Neuronal stem cell (in vitro differentiated cells): ENCODE measurements at places on chromosomes 4 and X.
A peak's percentile ranks its signal among the peaks of the same experiment; 100 is the strongest.

- no peak for DNase-seq
- H3K4me3 ChIP-seq, result no peak overlapping the region
- no peaks in the 10 kb centered on the region for H3K27me3 ChIP-seq
- H3K27ac ChIP-seq, result no peak overlapping the region
Measured at GRCh38 chr4:155657985-155658680, 8.5 kb upstream of the GUCY1A1 start.

- H3K36me3 ChIP-seq, result no peaks in the 10 kb centered on the region
- no peaks in the 10 kb centered on the region for H3K4me1 ChIP-seq
- no peak for DNase-seq
- no peak overlapping the region for H3K4me3 ChIP-seq
- no peaks in the 10 kb centered on the region for H3K27me3 ChIP-seq
- H3K27ac ChIP-seq, result no peak overlapping the region
Measured at GRCh38 chr4:113481820-113482219, 279.7 kb downstream of the CAMK2D start.

DNA sequence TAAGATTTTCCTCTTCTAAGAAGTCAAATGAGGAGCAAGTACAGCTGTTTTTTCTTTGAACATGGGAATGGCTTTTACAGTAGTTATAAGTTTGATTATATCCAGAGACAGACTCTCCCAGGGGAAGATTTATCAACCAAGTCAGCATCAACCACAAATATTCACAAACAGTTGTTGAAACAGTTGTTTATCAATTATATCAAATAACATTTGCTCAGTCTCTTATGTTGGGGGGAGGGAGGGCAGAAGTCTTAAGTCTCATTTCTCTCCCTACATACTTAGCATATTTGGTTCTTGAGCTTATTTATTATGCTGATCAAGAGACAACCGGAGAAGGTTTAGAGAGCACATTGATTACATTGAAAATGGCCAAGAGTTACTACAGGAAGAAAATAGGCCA is 110.1 kb downstream of the FBXO8 start:
- no peak overlapping the region for H3K27ac ChIP-seq
- DNase-seq, result no peak
- no peak overlapping the region for H3K4me3 ChIP-seq
- H3K27me3 ChIP-seq, result no peaks in the 10 kb centered on the region
- H3K36me3 ChIP-seq, result no peaks in the 10 kb centered on the region
- no peaks in the 10 kb centered on the region for H3K4me1 ChIP-seq

DNA sequence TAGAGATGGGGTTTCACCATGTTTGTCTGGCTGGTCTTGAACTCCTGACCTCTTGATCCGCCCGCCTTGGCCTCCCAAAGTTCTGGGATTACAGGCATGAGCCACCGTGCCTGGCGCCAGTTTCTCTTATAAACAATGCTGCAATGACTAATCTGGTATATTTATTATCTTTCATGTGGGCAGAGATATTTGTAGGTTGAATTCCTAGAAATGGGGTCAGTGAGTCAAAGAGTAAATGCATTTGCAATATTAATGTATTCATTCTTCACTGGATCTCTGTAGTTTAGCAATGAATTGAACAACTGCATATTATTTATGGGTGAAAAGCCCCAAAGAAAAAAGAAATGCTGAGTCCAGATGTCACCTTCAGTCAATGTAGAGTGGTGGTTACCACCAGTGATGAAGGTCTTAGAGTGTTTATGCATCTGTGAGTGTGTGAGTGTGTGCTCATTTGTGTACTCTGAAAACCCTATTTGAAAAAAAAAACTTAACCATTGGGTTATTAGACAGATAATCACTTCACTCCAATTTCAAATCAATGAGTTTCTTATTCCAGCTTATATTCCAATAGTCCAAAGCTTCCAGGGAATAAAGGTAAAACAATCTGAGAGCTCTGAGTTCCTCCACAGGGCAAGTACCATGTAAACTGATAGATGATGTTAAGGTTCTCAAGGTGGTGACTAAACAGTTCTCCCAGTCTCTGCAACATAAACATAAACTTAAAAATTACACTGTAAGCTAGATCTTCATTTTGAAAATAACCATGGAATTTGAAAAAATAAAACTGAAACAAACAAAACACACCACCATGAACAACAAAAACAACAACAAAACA is 22.6 kb upstream of the CD38 start:
- H3K4me3 ChIP-seq, result no peak overlapping the region
- DNase-seq, result no peak
- H3K27me3 ChIP-seq, result no peaks in the 10 kb centered on the region

- H3K4me3 ChIP-seq, result no peak overlapping the region
- no peaks in the 10 kb centered on the region for H3K4me1 ChIP-seq
- H3K27me3 ChIP-seq, result no peaks in the 10 kb centered on the region
- no peak for DNase-seq
- H3K27ac ChIP-seq, result no peak overlapping the region
Measured at GRCh38 chrX:8274170-8274569, 103.1 kb upstream of the VCX2 start.

GRCh38 chr4:115453416-115453815 is 340.0 kb upstream of the NDST4 start:
- no peak overlapping the region for H3K4me3 ChIP-seq
- H3K27me3 ChIP-seq, result no peaks in the 10 kb centered on the region
- no peak for DNase-seq
- H3K27ac ChIP-seq, result no peak overlapping the region
- H3K4me1 ChIP-seq, result no peaks in the 10 kb centered on the region

DNA sequence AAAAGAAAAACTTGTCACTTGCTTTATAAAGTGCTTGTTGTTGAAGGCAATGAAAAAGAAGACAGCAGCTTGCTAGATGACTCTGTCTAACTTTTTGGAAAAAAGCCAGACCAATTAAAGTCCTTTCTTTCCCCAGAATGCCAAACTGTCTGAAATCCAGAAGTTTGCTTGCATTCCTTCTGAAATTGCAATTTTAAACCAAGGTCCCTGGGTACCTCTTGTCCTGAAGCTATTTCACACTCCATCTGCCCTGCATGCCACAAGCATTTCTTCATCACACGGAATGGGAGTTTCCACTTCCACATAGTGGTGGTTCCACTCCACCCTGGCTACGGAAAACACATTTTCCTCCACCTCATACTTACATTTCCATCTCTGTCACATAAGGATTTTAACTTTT is 101.0 kb downstream of the PAPSS1 start:
- no peaks in the 10 kb centered on the region for H3K4me1 ChIP-seq
- no peak overlapping the region for H3K27ac ChIP-seq
- H3K27me3 ChIP-seq, result no peaks in the 10 kb centered on the region
- H3K4me3 ChIP-seq, result no peak overlapping the region

GRCh38 chrX:134734466-134734952 is 76.2 kb upstream of the PLAC1 start:
- no peaks in the 10 kb centered on the region for H3K36me3 ChIP-seq
- H3K27me3 ChIP-seq, result no peaks in the 10 kb centered on the region
- H3K27ac ChIP-seq, result no peak overlapping the region
- no peaks in the 10 kb centered on the region for H3K4me1 ChIP-seq

DNA sequence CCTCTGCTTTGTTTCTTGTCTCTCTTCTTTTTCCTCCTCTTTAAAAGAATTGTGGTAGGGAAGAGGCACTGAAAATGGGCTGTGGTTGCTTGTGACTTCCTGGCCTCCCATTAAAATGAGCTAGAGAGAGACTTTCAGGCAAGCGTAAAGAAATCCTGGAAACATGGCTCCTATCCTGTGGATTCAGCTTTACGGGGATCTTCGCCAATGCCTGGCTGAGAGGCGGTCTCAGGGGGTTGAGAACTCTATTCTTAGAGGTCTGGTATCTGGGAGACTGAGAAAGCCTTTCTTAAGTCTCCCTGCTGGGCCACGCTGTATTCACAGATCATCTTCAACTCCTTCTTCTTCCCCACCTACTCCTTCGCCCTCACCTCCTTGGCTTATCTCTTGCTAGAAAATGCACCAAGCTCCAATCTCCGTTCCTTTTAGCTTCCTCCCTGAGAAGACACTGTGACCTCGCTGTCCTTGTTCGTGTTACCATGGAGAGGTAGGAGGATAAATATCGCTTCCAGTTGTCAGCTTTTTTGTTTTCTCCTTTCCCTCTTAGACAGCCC is 542 bp upstream of the KLF8 start:
- DNase-seq, result no peak
- H3K27ac ChIP-seq, result no peak overlapping the region
- H3K27me3 ChIP-seq, result no peaks in the 10 kb centered on the region

- no peaks in the 10 kb centered on the region for H3K27me3 ChIP-seq
- no peak for DNase-seq
- H3K4me1 ChIP-seq, result no peaks in the 10 kb centered on the region
- H3K4me3 ChIP-seq, result no peak overlapping the region
- H3K36me3 ChIP-seq, result peaks cover 10% of the 10 kb centered on the region
- H3K27ac ChIP-seq, result no peak overlapping the region
Measured at GRCh38 chr4:40808926-40809457, 59.2 kb downstream of the NSUN7 start.

- DNase-seq, result peak; percentile 18
- peaks cover 5% of the 10 kb centered on the region for H3K4me1 ChIP-seq
- H3K27me3 ChIP-seq, result no peaks in the 10 kb centered on the region
Measured at GRCh38 chr4:73446336-73446938, 10.4 kb downstream of the AFP start.

GRCh38 chrX:47518144-47518543 is 35.1 kb upstream of the ZNF41 start:
- DNase-seq, result no peak
- H3K36me3 ChIP-seq, result no peaks in the 10 kb centered on the region
- H3K4me1 ChIP-seq, result peaks cover 1% of the 10 kb centered on the region
- no peak overlapping the region for H3K27ac ChIP-seq
- no peaks in the 10 kb centered on the region for H3K27me3 ChIP-seq
- H3K4me3 ChIP-seq, result no peak overlapping the region

DNA sequence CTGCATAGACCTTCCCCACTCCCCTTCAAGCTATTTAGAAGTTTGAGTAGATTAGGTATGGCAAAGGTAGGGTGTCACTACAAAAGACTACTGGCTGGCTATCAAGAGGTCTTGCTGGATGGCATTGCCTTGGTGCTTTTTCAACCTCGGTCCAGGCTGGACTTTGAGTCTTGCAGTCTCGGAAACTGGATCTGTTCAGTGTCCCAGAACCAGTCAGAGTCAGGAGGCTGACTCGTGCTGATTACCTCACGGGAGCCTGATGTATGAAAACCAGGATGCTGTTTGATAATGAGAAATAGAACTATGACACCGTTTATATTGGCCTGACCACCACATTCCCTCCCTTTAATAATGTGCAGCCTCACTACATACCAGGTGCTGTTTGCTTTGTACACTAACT is 2.7 kb upstream of the PHKA1 start:
- no peaks in the 10 kb centered on the region for H3K27me3 ChIP-seq
- H3K36me3 ChIP-seq, result no peaks in the 10 kb centered on the region
- no peak overlapping the region for H3K4me3 ChIP-seq

GRCh38 chr4:153276971-153277370 is 67.5 kb upstream of the MND1 start:
- no peaks in the 10 kb centered on the region for H3K27me3 ChIP-seq
- peaks cover 95% of the 10 kb centered on the region for H3K36me3 ChIP-seq
- no peak overlapping the region for H3K27ac ChIP-seq
- DNase-seq, result no peak
- H3K4me1 ChIP-seq, result no peaks in the 10 kb centered on the region

- no peaks in the 10 kb centered on the region for H3K4me1 ChIP-seq
- H3K36me3 ChIP-seq, result no peaks in the 10 kb centered on the region
- no peaks in the 10 kb centered on the region for H3K27me3 ChIP-seq
- no peak overlapping the region for H3K4me3 ChIP-seq
- H3K27ac ChIP-seq, result no peak overlapping the region
Measured at GRCh38 chr4:168101026-168101425, 8.7 kb downstream of the ANXA10 start.

DNA sequence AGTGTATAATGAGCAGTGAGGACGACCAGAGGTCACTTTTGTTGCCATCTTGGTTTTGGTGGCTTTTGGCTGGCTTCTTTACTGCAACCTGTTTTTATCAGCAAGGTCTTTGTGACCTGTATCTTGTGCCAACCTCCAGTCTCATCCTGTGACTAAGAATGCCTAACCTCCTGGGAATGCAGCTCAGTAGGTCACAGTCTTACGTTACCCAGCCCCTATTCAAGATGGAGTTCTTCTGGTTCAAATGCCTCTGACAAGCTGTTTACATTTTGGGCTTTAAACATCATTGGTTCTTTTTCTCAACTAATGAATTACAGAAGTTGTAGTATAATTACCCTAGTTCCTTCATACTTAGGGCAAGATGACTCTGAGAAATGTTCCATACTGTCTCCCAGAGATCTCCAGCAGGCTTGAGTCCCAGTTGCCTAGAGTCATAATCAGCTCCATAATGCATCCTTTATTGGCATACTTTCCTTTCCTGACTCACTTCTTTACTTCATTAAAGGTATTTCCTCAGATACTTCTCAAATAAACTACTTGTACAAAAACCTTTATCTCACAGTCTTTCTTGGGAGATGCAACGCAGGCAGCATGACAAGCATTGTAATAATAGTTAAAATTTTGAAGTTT is 136.5 kb downstream of the KDM6A start:
- no peaks in the 10 kb centered on the region for H3K36me3 ChIP-seq
- H3K27ac ChIP-seq, result no peak overlapping the region
- no peak for DNase-seq
- H3K27me3 ChIP-seq, result no peaks in the 10 kb centered on the region

DNA sequence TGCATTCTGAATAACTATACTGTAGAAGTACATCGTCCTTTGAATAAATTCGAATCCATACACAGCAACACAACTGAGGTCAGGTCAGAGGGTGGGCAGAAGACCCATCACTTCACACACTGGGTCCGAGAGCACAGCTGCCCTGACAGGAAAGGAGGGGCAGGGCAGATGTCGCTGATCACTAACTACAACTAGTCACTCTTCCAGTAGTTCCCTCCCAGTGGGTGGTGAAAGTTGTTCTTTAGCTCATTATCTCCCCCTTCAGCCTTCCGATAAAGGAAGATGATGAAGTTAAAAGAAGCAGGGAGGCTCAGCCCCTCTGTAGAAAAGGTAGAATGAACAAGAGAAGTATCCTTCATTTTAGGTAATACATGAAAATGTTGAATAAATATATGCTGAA is 278.9 kb downstream of the INPP4B start:
- H3K36me3 ChIP-seq, result no peaks in the 10 kb centered on the region
- DNase-seq, result peak; percentile 53
- H3K4me3 ChIP-seq, result no peak overlapping the region
- H3K27ac ChIP-seq, result no peak overlapping the region

DNA sequence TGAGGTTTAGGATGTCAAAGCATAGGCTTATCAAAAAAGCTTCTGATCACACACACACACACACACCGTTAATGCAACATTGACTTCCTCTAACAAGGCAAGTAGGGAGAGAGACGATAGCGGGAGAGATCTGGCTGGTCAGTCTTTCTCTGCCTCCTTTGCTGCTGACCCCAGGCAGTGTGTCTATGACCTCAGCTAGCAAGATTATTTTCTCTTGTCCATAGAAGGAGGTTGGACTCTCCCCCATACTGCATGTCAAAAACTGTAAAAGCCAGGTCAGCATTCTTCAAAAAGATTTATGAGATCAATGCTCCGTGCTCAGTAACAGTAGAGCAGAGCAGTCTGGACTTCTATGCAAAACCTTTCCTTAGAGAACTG is 63.5 kb upstream of the PGM2 start:
- H3K27ac ChIP-seq, result no peak overlapping the region
- DNase-seq, result no peak
- H3K27me3 ChIP-seq, result no peaks in the 10 kb centered on the region
- H3K4me3 ChIP-seq, result no peak overlapping the region

- no peak for DNase-seq
- H3K27ac ChIP-seq, result no peak overlapping the region
- H3K4me1 ChIP-seq, result no peaks in the 10 kb centered on the region
- H3K4me3 ChIP-seq, result no peak overlapping the region
- H3K27me3 ChIP-seq, result no peaks in the 10 kb centered on the region
Measured at GRCh38 chrX:27085346-27085745, 377.8 kb downstream of the PPP4R3C start.
